ENCODE measurements at places on chromosomes 6 and 20.

DNA sequence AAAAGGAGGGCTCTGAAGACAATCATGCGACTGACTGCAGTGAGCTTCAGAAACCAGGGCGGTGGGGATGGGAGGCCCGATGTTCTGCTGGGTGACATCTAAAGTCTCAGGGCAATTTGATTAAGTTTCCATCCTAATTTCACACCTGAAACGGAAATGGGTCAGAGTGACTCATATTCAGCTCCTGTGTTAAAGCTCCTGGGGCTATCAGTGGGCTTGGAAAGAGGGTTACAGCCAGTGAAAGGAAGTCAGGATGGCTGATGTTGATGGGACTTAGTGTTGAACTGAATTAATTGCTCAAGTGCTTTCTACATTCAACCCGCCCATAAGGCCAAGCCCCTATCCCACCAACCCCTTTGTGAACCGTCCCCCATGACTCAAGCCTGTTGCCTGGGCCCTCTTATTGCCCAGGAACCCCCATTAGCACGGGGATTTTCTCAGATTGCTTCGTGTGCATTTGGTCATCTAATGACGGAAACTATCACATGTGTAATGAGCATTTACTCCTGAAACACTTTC is 47.1 kb upstream of the TBC1D7 start:
- peak; percentile 19 for DNase-seq

GRCh38 chr20:24339210-24339641 is 130.2 kb upstream of the SYNDIG1 start:
- DNase-seq, result no peak

DNA sequence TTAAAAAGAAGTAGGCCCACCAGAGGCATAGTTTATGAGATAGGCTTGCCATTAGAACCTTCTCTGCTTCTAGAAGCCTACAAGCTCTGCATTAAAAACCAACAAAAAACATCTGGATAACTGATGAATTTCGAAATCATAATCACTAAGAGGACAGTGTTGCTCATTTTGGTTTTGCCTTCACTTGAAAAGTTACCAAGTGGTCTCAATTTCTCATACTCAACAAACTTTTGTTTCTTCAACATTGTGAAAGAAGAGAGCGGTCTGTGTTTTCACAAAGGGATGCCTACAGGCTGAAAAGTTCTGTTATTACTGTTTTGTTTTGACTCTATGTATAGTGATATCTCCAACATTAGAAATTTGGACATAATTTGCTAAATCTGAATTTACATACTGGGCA is 98.9 kb downstream of the PDSS2 start:
- no peak for DNase-seq

GRCh38 chr6:89745716-89746115 is 73.9 kb downstream of the MDN1 start:
- DNase-seq, result no peak

GRCh38 chr6:52543729-52544601 is 32.9 kb downstream of the TRAM2 start:
- DNase-seq, result no peak

DNA sequence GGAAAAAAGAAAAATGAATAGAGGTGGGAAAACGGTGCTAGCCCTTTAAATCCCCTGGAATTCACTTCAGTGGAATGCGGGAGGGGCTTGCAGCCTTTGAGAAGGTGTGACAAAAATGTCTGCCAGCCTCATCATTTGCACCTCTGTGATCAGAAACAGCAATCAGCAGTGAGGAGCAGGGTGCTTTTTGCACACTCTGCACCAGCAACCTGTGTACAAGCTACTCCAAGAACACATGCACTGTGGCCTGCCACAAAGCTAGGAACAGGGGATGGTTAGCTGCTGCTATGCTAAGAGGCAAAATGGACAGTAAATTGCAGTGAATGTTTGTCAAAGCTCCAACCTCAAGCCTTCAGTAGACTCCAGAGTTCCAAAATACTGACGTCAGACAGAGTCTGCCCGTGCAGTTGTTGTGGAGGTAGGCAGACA is 29.7 kb downstream of the GINS1 start:
- DNase-seq, result no peak

DNA sequence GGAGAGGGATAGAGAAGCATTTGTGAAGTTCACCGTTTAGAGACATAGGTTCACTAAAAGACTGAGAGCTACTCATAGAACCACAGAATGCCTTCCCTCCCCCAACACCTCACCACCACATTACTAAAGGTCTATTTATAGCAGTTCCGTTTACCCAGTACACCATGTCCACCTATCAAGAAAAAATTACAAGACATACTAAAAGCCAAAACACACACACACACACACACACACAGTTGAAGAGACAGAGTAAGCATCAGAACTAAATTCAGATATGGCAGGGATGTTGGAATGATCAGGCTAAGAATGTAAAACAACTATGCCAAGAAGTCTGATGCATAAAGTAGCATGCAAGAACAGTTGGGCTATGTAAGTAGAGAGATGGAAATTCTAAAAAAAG is 52.3 kb downstream of the SLC22A3 start:
- no peak for DNase-seq
